ENCODE measurements at places on chromosomes 1 and 21. TPM values are rescaled to one million over a fixed set of nuclear protein-coding genes. Genes with fewer than 3 reads are reported as not detected.

- DNase-seq, result no peak
These were observed 59.9 kb downstream of the ZBTB17 start for GRCh38 chr1:15915991-15916390.

DNA sequence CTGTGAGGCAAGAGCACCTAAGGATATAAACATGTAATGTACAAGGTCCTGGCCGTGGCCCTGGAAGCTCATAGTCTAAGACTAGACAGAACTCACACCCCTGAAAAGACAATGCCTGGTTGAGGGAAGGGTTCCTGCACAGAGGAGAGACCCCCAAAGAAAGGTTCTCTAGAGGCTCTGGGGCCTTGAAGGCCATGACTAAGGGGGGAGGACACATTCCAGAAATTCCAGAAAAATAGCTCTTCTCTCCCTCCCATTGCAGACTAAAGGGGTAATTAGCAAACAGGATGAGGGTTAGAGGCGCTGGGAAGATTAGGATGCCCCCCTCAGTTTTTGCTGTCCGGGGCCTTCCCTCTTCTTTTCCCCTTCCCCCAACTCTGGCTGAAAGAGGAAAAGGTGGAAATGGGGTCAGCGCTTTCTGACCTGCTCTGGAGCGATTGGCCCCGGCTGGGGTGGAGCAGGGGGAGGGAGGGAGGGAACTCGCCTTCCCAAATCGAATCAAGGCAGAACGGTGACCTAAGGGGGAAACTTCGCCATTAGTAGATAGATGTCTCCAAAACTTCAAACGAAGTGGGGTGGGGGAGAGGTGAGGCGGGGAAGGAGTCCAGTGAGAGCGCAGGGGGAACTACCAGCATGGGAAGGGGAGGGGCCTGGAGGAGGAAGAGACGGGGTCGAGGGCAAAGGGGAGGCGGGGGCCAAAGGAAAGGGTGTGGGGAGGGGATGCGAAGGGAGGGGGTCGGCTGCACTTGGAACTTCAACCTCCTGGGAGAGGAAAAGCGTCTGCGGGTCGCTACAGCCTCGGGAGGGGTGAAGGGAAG, 11.8 kb downstream of the PAX7 start:
- DNase-seq, result no peak

- DNase-seq, result peak; percentile 51
These were observed at the start of gene LHX4 for GRCh38 chr1:180229483-180230415. TSS of gene LHX4 (plus strand) at chr1:180230264. CDS start at chr1:180230530, 266 bp downstream.

GRCh38 chr1:233010146-233010545, 59.7 kb downstream of the NTPCR start:
- DNase-seq, result no peak

DNA sequence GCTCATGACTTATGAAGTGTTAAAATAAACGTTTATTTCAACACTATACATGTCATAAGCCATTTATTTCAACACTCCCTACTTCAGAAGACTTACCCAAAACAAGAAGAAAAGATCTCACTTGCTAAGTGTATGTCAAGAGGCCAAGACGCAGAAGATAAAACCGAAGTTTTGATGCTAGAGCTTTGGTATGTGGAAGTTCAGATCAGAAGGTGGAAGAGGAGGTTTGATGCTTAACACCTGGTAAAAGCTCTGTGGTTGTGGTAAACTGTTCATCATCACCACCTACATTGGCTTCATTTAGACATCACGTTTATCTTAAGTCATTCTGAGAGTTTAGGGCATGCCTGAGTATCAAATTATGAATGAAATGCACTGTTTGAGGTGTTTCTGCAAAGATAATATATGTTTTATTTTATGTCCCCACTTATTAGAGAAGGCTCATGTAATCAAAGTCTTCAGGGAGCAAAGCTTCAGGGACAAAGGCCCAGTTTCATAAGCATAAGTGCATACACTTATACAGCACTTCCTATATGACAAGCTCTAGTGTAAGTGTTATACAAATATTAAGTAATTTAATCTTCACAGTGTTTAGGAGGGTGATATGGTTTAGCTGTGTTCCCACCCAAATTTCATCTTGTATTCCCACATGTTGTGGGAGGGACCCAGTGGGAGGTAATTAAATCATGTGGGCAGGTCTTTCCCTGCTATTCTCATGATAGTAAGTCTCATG, 533.3 kb downstream of the PTBP2 start:
- no peak for DNase-seq

- no peak for DNase-seq
These were observed 664.0 kb downstream of the SMYD3 start for GRCh38 chr1:245843101-245843500.

DNA sequence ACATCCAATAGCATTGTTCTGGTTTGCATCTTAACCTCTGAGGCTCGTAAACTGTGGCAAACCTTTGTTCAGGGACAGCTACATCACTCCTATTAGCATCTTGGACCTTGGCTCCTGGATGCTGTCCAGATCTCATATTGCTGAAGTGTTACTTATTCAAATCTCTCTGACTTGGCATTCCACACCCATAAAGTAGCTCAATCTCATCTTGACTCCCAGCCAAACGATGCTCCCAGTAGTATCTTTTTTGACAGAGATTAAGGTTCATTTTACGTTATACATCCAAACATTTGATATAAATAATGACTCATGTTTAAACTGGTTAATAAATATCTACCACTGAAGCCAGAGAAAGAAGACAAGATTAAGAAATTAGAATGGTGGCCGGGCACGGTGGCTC, 4.4 kb upstream of the FLVCR1 start:
- DNase-seq, result no peak

DNA sequence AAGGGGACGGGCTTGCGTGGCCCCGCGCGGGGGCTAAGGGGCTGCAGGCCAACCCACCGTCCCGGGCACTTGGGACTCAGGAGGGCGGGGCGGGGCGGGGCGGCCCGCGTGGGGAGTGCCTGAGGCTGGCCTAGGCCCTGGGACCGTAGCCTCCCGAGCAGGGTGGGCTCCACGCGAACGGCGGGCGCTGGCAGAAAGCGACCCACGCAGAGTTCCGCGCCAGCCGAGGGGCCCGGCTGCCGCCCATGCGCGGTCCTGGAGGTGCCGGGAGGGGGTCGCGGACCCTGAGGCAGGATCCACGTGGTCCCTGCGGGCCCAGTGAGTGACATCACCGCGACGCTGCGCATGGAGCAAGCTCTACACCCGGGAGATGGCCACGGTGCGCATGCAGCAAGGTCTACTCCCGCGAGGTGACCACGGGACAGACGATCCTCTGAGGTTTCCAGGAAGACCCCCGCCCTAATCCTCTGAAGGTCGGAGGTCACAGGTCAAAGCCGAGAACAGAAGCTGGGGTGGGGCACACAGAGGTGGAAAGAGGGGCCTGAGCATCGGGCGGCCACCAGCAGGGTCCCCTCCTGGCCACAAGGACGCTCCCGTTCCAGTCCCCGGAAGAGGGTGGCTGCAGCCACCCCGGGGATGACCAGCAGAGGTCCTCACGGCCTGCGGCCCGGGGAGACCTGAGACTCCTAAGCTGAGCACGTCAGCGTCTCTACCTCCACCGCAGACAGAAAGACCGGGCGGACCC, 13.5 kb upstream of the SLC19A1 start:
- peak; percentile 69 for DNase-seq

GRCh38 chr21:33428669-33429068, 25.5 kb downstream of the IFNGR2 start:
- no peak for DNase-seq

GRCh38 chr1:44719318-44719717, 11.7 kb downstream of the RNU5D-1 start:
- DNase-seq, result no peak

- DNase-seq, result no peak
These were observed 95.4 kb downstream of the RNF220 start for GRCh38 chr1:44500181-44501046.

- no peak for DNase-seq
These were observed 33.9 kb downstream of the PCNT start for GRCh38 chr21:46357684-46358425.

DTL gene
- total RNA-seq, result 61.4 TPM

GJB4 gene
- not detected for total RNA-seq

ADAMTS5 gene
- total RNA-seq, result not detected

PCP4 gene
- total RNA-seq, result not detected

LCE3D gene
- not detected for total RNA-seq

EPS8L3 gene
- total RNA-seq, result not detected

All from OCI-LY7 (cell line).